SJCRH30 (cell line): ENCODE measurements at places on chromosomes 3 and 15.
A peak's percentile ranks its signal among the peaks of the same experiment; 100 is the strongest.

DNA sequence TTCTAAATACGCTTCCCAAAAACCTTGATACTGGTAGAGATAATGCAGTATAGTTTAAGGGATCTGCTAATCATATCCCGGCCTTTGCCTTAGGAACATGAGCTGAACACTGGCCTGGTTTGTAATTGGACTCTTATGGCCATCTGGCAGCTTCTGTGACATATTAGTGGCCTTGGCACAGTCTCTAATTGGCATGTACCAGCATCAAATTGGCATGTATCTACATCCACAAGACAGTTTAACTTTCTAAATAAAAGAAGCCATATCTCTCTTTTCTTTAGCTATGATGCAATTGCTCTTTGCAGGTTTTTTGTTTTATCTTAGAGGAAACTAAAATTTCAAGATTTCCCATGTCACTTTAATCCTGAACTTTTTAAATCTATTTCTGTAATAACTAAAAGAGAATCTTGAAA, 44.6 kb upstream of the FILIP1L start:
- H3K4me3 ChIP-seq, result no peak overlapping the region
- no peak overlapping the region for H3K27ac ChIP-seq
- peaks cover 2% of the 10 kb centered on the region; the same call in 1 of the 2 replicates for H3K36me3 ChIP-seq
- no peaks in the 10 kb centered on the region for H3K27me3 ChIP-seq

GRCh38 chr15:64893481-64894394, 18.0 kb upstream of the ANKDD1A start:
- H3K36me3 ChIP-seq, result no peaks in the 10 kb centered on the region
- H3K27ac ChIP-seq, result peak overlapping the region; percentile 6; the same call in 1 of the 2 replicates
- peak; percentile 88 for DNase-seq
- peaks cover 10% of the 10 kb centered on the region for H3K4me1 ChIP-seq
- H3K27me3 ChIP-seq, result no peaks in the 10 kb centered on the region
- peak overlapping the region; percentile 49 for H3K4me3 ChIP-seq

DNA sequence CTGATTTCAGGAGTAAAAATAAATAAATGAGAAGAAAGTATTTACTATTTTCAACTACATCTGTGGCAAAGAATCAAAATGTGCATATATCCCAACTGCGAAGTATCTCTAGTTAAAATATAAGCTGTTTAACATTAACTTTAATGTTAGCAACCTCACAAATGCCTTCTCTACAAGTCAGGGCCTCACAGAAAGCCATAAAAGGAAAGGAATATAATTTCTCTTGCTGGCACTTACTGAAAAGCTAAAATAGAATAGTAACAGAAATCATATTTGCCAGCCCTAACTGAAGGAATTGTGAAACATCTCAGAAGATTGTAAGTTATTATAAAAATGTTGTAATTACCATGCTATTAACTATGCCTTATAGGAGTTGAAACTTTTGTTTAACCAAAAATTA, 65.1 kb upstream of the MBNL1 start:
- no peaks in the 10 kb centered on the region for H3K4me1 ChIP-seq
- no peaks in the 10 kb centered on the region for H3K27me3 ChIP-seq
- H3K4me3 ChIP-seq, result no peak overlapping the region
- DNase-seq, result no peak

DNA sequence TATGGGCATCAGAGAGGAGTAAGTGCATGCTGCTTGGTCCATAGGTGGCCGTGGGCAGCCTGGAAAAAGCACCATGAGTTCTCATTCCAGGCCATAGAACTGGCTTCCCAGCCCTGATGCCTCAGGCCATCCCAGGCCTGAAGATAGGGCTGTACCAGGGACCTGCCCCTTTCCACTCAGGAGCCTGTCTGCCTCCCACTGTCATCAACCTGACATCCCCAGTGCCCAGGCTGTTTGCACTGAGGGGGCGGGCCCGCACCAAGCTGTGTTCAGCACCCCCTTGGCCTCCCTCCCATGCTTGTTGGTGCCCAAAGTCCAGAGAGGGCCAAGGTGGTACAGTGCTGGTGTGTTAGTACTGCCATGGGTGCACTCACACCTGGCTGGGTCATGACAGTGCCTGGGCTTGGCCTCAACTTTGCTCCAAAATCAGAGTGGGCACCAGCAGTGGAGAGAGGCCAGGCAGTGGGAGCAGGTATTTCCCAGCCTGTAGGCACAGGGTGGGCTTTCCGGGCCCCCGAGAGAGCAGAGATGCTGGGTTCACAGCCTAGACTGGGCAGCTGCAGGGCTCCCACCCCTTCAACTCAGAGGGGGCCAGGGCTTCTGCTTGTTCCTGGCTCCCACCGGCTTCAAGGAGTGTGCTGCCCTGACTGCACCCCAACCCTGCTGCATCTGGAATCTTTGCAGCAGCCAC, 556.1 kb downstream of the SI start:
- H3K27me3 ChIP-seq, result no peaks in the 10 kb centered on the region
- DNase-seq, result no peak
- H3K36me3 ChIP-seq, result no peaks in the 10 kb centered on the region
- no peaks in the 10 kb centered on the region for H3K4me1 ChIP-seq
- no peak overlapping the region for H3K4me3 ChIP-seq

DNA sequence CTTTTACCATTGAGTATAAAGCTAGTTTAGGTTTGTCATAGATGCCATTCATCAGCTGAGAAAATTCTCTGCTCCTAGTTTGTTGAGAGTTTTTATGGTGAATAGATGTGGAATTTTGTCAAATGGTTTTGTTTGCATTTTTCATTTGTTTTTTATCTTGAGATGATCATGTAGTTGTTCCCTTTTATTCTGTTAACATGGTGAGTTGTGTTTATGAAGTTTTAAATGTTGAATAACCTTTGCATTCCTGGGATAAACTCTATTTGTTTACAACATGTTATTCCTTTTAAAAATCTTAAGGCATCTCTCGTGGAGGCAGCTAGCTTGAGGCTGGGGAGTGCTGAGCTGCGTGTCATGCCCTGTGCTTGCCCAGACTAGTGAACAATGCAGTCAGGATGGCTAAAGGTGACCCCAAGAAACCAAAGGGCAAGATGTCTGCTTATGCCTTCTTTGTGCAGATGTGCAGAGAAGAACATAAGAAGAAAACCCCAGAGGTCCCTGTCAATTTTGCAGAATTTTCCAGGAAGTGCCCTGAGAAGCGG, 48.5 kb downstream of the ANAPC13 start:
- H3K27me3 ChIP-seq, result peaks cover 4% of the 10 kb centered on the region
- H3K36me3 ChIP-seq, result no peaks in the 10 kb centered on the region
- H3K4me3 ChIP-seq, result no peak overlapping the region
- no peaks in the 10 kb centered on the region for H3K4me1 ChIP-seq

GRCh38 chr15:77515613-77516012, 94.9 kb downstream of the HMG20A start:
- no peak for DNase-seq
- no peaks in the 10 kb centered on the region for H3K36me3 ChIP-seq
- H3K27me3 ChIP-seq, result no peaks in the 10 kb centered on the region
- H3K4me1 ChIP-seq, result no peaks in the 10 kb centered on the region
- no peak overlapping the region for H3K27ac ChIP-seq
- no peak overlapping the region for H3K4me3 ChIP-seq

DNA sequence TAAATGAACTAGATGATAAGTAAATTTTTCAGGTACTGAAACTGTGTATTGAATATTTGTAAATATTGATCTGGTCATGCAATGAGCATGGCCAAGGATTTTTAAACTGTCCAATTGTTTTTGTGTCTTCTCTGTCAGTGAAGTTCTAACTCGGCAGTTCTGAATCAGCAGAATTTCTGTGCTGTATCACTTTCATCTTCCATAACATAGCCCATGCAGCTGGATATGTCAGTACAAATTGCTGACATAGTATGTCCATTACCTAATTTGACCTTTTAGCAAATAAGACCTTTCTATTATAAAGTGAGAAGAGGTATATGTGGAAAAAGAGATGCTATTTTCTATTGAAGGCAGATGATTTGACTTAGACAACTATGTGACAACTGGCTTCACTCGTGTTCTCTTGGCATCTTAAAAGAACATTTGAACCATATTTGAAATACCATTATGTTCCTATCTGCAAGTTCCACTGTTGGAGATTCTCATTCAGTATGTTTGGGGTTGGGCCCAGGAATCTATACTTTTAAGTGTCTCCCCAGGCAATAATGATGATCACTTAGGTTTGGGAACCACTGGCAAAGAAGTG, 90.4 kb downstream of the CMSS1 start:
- no peak for DNase-seq
- no peak overlapping the region for H3K27ac ChIP-seq
- no peaks in the 10 kb centered on the region for H3K36me3 ChIP-seq
- H3K4me3 ChIP-seq, result no peak overlapping the region
- H3K4me1 ChIP-seq, result peaks cover 35% of the 10 kb centered on the region
- no peaks in the 10 kb centered on the region for H3K27me3 ChIP-seq

DNA sequence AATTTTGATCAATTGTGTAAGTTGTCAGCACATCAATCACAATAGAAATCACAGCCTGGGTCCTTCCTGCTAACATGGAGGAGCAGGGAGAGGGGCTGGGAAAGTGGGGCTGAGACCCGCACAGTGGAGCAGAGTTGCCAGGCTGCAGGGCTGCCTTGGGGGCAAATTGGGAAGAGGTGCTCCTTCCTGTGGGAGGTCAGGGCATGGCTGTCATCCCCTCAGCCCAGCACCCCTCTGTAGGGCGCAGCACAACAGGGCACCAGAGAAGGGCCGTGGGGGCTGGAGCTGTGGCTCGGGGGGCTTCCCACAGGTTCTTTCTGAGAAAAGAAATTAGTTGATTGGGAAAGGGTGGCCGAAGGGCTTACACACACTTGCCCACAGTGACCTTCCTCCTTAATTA, 126.3 kb downstream of the NSMCE3 start:
- no peaks in the 10 kb centered on the region for H3K4me1 ChIP-seq
- no peak overlapping the region for H3K4me3 ChIP-seq

- no peaks in the 10 kb centered on the region for H3K27me3 ChIP-seq
- no peak overlapping the region for H3K4me3 ChIP-seq
- DNase-seq, result no peak
- no peaks in the 10 kb centered on the region for H3K4me1 ChIP-seq
- H3K36me3 ChIP-seq, result no peaks in the 10 kb centered on the region
Observed at GRCh38 chr3:114803042-114803695, 343.9 kb downstream of the ZBTB20 start.

DNA sequence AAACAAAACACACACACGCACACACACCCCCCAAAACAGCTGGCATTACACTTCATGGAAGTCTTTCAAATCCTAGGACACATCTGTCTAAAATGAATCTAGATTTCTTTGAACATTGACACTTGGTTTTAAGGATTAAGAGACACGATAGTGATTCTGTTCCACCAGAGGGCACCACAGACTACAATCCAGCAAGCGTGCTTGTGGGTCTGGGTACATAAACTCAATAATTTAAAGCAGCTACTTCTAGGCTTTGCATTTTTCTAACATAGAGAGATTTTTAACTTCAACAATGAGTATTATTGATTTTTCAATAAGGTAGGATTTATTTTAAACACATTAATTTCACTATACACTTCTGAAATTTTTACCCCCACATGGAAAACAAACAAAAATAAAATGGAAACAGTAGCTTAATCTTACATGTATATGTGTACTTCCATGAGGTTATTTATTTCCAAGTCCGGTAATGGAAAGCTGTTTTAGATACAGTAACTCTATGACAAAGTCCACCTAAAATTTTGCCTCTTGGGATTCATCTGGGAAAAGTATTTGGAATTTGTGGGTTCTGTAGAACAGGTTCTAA, 564.0 kb upstream of the TGFBR2 start:
- DNase-seq, result peak; percentile 61
- H3K27ac ChIP-seq, result no peak overlapping the region
- H3K4me3 ChIP-seq, result no peak overlapping the region
- H3K36me3 ChIP-seq, result no peaks in the 10 kb centered on the region
- 0 out of 2 replicates have a peak, but pooled peaks cover 3% of the 10 kb centered on the region for H3K4me1 ChIP-seq

- peaks cover 11% of the 10 kb centered on the region for H3K4me1 ChIP-seq
- H3K27me3 ChIP-seq, result no peaks in the 10 kb centered on the region
- no peak for DNase-seq
- H3K4me3 ChIP-seq, result no peak overlapping the region
Observed at GRCh38 chr3:119018690-119019463, 15.8 kb downstream of the IGSF11 start.

- H3K27me3 ChIP-seq, result no peaks in the 10 kb centered on the region
- peak; percentile 42 for DNase-seq
- H3K4me1 ChIP-seq, result no peaks in the 10 kb centered on the region
- H3K36me3 ChIP-seq, result peaks cover 37% of the 10 kb centered on the region
- no peak overlapping the region for H3K27ac ChIP-seq
Observed at GRCh38 chr15:33654860-33655259, 313.4 kb upstream of the CHRM5 start.

- no peaks in the 10 kb centered on the region; the same call in 1 of the 2 replicates for H3K4me1 ChIP-seq
- DNase-seq, result no peak
- peaks cover 12% of the 10 kb centered on the region for H3K27me3 ChIP-seq
Observed at GRCh38 chr15:76056931-76057330, 2.9 kb upstream of the TMEM266 start.

- peaks cover 11% of the 10 kb centered on the region for H3K4me1 ChIP-seq
- no peak for DNase-seq
- no peaks in the 10 kb centered on the region for H3K36me3 ChIP-seq
- H3K4me3 ChIP-seq, result no peak overlapping the region
Observed at GRCh38 chr3:134255404-134255803, 4.7 kb upstream of the RYK start.

- DNase-seq, result no peak
- no peak overlapping the region for H3K4me3 ChIP-seq
- no peak overlapping the region for H3K27ac ChIP-seq
- peaks cover 26% of the 10 kb centered on the region for H3K4me1 ChIP-seq
- H3K27me3 ChIP-seq, result no peaks in the 10 kb centered on the region
Observed at GRCh38 chr3:195812366-195812765, 637 bp upstream of the MUC4 start.
